ENCODE measurements at places on chromosomes 7 and 10.
A peak's percentile ranks its signal among the peaks of the same experiment; 100 is the strongest.

GRCh38 chr10:90372451-90372850, 485.4 kb downstream of the HTR7 start:
- no peak for DNase-seq

DNA sequence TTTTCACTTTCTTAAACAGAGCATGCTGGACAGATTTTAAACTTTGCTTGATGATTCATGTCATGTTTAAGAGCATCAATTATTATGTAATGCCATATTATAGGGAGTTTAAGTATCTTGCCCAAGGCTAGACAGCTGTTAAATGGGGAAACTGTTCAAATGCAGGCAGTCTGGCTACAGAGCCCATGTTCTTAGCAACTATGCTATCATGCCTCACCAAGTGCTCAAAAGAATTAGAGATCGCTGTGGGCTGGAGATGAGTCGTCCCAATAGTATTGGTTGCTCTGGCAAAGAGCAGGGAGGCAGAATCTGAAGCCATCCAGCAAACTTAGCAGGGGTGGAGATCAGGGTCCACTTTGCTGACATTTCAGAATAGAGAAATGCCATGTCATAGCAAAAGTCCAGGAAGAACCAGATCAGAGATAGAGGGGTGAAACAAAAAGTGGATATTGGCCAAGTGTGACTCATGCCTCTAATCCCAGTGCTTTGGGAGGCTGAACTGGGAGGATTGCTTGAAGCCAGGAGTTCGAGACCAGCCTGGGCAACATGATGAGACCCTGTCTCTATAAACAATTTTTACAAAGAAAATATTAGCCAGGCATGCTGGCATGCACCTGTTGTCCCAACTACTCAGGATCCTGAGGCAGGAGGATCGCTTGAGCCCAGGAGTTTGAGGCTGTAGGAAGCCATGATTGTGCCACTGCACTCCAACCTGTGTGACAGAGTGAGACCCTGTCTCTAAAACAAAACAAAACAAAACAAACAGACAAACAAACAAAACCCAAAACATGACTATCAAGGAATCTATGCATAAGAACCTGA, 57.8 kb downstream of the BAMBI start:
- no peak for DNase-seq

DNA sequence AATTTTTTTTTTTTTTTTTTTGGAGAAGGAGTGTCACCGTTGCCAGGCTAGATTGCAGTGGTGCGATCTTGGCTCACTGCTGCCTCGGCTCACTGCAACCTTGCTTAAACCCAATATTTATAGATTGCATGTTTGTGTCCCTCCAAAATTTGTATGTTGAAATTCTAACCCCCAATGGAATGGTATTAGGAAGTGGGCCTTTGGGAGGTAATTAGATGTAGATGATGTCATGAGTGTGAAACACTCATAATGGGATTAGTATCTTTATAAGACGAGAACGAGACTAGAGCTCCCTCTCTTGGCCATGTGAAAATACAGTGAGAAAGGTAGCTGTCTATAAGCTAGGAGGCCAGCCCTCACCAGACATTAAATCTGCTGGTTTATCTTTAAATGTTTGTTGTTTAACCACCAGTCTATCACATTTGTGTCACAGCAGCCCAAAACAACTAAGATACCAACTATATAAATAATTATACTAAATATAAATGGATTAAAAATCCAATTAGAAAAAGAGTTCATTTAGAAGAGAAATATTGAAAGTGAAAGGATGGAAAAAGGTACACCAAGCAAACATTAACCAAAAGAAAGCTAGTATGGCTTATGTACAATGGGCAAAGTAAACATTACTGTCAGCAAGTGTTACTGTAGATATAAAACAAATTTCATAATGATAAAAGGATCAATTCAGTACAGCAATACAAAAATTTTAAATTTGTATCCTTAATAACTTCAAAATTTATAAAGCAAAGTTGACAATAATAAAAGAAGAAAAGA, 9.3 kb downstream of the TCAF1 start:
- DNase-seq, result no peak

- no peak for DNase-seq
Observed at GRCh38 chr10:1776127-1776662, 38.9 kb upstream of the ADARB2 start.

DNA sequence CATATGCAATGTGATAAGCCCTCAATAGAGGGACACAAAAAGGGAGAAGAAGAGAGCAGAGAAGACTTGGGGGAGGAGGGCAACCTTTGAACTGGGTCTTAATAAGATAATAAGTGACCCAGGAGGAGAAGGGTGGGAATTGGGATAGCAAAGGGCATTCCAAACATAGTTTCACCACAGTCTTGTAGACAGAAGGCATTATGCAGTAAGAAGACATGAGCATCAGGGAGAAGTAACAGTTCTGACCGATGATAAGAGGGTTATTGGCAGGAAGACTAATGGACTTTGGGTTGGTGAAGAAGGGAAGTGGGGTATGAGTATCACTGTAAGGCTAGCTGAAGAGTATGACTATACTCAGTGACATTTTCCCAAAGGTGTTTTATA, 63.6 kb downstream of the TES start:
- no peak for DNase-seq

DNA sequence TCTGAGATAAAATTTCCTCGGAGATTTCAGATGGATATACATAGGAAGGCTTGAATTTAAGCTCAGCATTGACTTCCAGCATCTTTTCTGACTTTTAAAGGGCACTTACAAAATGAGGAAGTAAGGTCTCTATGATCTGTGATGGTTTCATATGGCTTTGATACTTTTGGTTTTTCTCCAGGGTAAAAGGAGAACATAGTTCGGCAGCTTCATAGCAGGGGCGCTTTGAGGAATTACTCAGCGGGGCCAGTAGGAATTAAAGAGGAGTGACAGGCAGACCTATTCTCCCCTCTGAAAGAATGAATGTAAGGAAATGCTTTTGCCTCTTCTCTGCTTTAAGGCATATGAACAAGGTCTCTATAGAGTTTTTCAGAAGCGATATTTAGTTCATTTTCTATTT, 80.0 kb upstream of the PCDH15 start:
- no peak for DNase-seq

DNA sequence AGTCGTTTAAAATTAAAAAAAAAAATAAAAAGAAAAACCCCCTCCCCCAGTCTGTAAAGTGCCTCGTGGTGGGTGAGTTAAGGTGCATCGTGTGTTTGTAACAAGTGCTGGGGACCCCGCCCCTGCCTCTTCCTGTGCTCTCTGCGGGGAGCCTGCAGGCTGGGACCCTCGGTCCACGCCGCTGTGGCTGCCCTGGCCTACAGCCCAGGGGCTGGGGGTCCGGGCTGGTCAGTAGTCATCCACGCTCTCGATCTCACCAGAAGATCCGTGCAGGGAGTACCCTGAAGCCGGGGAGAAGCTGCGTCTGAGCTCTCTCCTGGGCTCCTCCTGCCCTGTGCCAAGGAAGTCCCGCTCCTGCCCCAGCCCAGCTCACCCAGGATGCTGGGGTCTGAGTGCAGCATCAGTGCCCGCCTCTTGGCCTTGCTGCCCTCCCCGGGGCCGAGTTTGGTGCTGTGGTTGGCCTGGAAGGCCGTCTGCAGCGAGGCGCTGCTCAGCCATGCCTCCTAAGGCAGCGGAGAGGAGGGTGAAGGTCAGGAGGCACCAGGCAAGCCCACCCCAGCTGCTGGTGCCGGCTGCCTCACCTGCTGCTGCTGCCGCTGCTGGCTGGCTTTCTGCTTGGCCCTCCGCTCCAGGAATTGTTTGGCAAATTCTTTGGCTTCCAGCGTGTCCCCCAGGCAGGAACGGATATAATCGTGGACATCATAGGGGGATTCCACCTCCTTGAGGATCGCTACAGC, 8.1 kb downstream of the GNB2 start:
- DNase-seq, result no peak

- no peak for DNase-seq
Observed at GRCh38 chr7:25619963-25620799, 391.9 kb upstream of the NPVF start.

- DNase-seq, result no peak
Observed at GRCh38 chr7:142808461-142808801, 37.7 kb downstream of the PRSS2 start.

DNA sequence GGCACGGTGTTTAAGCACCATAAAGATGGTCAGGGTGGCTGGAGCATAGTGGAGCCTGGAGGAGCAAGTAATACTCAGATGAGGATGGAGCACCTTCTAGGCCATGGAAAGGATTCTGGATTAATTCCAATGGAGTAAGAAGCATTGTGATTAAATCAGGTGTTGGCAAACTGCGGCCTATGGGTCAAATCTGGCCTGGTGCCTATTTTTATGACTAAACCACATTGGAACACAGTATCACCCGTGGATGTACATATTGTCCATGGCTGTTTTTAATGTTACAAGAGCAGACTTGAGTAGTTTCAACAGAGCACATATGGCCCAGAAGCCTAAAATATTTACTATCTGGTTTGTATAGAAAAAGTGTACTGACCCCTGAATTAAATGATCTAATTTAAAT, 49.9 kb upstream of the TMEM248 start:
- DNase-seq, result no peak

DNA sequence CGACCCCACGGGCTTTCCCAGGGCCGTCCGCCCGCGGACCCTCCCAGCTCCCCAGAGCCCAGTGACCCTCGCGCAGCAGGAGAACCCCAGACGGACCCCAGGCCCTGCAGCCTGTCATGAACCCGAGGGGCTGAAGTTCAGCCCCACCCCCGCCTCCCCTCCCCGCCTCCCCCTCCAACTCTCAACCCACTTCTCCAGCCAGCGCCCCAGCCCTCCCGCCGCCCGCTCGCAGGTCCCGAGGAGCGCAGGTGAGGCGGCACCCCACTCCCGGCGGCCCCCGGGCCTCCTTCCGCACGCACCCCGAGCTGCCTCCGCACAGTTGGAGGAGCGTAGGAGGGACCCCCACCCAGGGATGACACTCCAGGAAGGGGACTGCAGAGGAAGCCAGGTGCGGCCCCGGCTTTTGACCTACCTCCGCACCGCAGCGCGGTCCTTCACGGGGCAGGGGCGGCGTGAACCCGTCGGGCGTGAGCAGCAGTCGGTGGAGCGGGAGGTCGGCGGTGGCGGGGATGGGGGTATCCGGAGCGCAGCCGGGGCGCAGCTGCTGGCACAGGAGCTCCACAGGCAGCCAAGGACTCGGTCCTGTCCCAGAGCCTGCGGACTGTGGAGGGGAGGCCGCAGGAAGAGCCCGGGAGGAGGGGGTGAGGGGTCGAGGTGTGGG, at the start of gene TMEM176A:
Gene TMEM176A (plus strand): TSS at position 189 of the 661 bp plus-strand sequence. CDS start 782 bp downstream, outside the sequence.
- no peak for DNase-seq

GRCh38 chr7:80235334-80235733, 100.7 kb downstream of the GNAI1 start:
- DNase-seq, result no peak

- peak; percentile 15 for DNase-seq
Observed at GRCh38 chr7:25565949-25566348, 337.7 kb upstream of the NPVF start.

- no peak for DNase-seq
Observed at GRCh38 chr7:1460821-1461645, 1.8 kb upstream of the MICALL2 start.

DNA sequence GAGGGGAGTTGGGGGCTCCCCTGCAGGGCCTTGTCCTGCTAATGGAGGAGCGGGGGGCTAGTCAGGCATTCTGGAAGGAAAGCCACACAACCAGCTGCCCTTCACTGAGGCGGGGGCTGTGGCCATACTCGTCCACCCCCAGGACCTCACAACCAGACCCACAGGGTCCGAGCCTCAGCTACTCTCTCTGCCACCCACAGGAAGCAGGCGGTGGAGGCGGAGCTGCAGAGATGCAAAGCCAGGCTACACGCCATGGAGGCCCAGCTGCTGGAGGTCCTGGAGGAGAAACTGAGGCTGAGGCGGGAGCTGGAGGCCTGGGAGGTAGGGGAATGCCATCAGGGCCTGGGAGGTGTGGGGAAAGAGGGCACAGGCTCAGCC, 3.1 kb downstream of the ABHD11 start:
- DNase-seq, result no peak

GRCh38 chr7:114787556-114787955, 134.3 kb upstream of the MDFIC start:
- no peak for DNase-seq

- DNase-seq, result no peak
Observed at GRCh38 chr10:18610517-18610916, 40.9 kb downstream of the NSUN6 start.

- no peak for DNase-seq
Observed at GRCh38 chr10:63585041-63585440, 63.8 kb downstream of the REEP3 start.

- DNase-seq, result no peak
Observed at GRCh38 chr10:133303206-133303605, 5.5 kb downstream of the TUBGCP2 start.

- DNase-seq, result no peak
Observed at GRCh38 chr10:59079386-59080226, 96.8 kb upstream of the PHYHIPL start.

- DNase-seq, result peak; percentile 58
Observed at GRCh38 chr10:103554488-103555324, 61.2 kb downstream of the NEURL1 start.

DNA sequence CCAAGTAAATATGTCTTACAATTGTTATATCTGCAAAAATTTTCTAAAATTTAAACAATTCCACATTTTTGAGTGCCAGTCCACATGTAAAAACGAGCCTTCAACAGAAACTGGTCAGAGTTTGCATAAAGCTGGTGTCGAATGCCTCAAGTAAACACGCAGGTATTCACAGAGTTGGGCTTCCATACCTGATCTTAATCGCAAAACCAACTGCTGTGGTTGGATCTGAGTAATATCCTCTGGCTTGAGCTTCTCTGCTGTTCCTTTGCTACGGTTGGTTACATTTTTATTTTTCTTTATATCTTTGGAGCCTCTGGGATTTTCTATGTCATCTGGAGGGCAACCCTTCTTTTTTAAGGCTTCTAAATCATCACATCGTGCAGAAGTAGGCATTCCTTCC, 28.4 kb downstream of the ITGB1 start:
- no peak for DNase-seq

DNA sequence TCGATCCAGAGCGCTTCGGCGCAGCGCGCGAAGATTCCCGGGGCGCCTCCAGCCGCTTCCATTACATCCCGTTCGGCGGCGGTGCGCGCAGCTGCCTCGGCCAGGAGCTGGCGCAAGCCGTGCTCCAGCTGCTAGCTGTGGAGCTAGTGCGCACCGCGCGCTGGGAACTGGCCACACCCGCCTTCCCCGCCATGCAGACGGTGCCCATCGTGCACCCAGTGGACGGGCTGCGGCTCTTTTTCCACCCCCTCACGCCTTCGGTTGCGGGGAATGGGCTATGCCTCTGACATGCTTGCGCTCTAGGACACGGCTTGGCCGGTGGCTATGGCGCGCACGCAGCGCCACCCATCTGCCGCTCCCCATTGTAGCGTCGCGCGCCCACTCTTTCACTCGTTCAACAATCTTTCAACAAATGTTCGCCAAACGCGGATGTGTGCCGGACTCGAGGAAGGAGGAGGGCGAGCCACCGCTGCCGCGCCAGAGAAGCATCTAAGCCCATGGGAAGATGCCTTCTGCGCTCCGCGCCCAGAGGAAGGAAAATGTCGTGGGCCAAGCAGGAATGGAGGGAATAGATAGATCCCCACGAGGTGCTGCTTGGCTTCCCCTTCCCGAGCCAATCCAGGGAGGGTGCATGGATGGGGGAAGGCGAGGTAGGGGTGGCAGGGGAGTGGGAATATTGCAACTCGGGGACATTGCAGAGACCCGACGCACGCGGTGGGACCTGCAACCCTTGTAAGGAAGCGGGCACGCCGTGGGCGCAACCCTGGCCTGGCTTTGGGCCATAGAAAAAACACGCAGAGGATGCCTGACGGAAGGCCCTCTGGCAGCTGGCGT, 5.1 kb upstream of the CYP26A1 start:
- DNase-seq, result no peak

All from T-helper 2 cell (primary cell).